ENCODE measurements at places on chromosomes 3 and 15.
A peak's percentile ranks its signal among the peaks of the same experiment; 100 is the strongest.

- peak; percentile 22 for DNase-seq
Observed at GRCh38 chr15:68829068-68829467, 8.4 kb upstream of the ANP32A start.

GRCh38 chr3:14306142-14306541, 96.3 kb upstream of the SLC6A6 start:
- DNase-seq, result no peak

- DNase-seq, result no peak
Observed at GRCh38 chr3:127093312-127093711, 99.6 kb upstream of the PRR23E start.

DNA sequence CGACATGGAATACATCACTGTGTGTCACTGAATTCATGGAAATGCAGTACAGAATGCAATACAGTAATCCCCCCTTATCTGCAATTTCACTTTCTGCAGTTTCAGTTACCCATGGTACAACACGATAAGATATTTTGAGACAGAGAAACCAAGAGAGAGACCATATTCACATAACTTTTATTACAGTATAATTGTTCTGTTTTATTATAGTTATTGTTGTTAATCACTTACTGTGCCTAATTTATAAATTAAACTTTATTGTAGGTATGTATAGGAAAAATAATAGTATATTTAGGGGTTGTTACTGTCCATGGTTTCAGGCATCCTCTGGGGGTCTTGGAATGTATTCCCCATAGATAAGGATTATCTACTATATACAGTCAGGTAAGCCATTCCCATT, 61.8 kb downstream of the MBNL1 start:
- DNase-seq, result no peak

- DNase-seq, result no peak
Observed at GRCh38 chr3:81735334-81735733, 26.1 kb downstream of the GBE1 start.

DNA sequence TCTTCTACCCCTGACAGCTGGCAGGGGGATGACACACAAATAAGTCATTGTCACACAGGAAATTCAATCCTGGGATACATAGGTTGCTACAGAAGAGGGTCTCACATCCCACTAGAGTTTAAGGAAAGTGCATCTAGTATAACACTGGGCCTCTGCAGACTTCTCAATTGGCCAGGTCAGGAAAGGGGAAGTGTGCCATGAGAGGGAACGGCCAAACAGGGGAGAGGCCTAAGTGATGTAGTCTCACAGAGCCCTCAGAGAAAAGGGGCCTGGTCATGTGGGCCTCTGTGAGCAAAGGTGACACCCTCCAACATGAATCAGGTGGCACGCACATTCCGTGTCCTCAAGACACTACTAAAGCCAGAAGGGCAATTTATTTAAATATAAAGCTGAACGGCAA, 11.2 kb downstream of the ZXDC start:
- no peak for DNase-seq

GRCh38 chr3:141859651-141860050, 16.8 kb upstream of the ATP1B3 start:
- DNase-seq, result no peak

DNA sequence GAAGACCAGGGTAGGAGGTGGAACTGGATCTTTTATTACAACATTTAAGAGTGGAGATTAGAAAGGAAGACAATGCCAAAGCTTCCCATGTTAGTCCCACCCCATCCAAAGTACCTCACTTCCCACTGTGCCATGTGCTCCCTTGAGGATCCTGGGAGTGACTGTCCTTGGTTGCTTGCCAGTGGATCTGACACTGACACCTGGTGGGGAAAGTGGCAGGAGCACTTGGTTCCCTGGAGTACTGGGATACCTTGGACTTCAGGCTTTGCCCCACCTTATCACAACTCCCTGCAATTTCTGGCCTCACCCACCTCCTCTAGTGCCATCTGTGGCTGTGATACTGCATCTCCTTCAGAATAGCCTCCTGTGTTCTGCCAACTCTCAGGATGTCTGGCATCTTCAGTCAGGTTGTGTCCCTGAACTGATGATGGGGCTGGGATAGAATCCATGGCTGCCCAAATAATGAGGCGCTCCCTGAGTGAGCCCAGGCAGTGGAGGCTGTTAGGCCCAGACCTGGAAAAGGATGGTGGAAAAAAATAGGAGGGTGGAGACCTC, 1.3 kb downstream of the ELL3 start:
- peak; percentile 63 for DNase-seq

GRCh38 chr3:107643038-107643883, 120.5 kb downstream of the BBX start:
- no peak for DNase-seq

- no peak for DNase-seq
Observed at GRCh38 chr3:170044271-170044670, 6.5 kb downstream of the GPR160 start.

GRCh38 chr3:133588035-133588434, 14.5 kb downstream of the CDV3 start:
- DNase-seq, result no peak

DNA sequence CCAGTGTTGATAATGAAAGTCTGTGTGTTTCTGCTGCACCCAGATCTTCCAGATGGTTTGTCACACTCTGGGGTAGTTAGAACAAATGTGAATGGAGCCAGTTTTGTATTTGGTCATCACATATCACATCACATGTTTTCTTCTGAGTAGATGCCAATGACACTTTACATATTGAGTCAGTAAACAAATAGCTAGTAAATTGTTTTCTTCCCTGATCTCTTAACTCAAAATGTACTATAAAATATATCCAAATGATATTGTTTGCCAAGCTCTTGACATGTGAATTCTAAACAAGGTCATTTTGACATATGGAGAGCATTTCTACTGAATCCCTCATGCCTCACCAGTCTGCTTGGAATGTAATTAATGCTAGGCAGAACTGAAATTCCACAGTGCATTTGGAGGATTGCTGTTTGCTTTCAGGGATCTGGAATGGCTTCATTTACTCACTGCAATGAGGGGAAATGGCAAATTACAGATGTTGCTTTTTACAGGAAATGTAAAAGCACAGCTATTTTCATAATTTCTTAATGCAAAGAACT, 45.0 kb downstream of the PDHB start:
- peak; percentile 79 for DNase-seq

All from fibroblast of skin of back (primary cell).